Activated CD4-positive, alpha-beta memory T cell treated with anti-CD3 and anti-CD28 coated beads, Interleukin-2, amount 10 ng/mL, durations not matched to agents 7 days and 5 days (primary cell): ENCODE measurements at places on chromosomes 5 and 9. TPM values are rescaled to one million over a fixed set of nuclear protein-coding genes. Genes with fewer than 3 reads are reported as not detected.

Gene PCDHGA4
- 0.10 TPM for total RNA-seq

DNA sequence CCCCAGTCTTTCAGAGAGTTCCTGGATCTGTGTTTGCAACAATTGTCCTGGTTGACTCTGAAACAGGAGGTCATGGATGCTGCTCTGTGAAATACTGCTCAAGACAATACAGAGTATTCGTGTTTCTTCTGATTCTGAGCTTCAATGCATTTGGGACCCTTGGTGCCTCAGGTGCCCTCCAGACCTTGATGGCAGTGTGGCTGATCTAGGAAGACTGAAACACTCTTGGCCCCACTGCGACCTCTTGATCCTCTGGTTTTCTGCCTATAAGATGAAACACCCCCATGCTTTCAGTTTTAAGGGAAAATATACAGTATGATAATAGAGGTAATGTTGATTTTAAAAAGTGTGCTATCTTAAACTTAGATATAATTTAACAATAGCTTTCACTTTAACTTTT, 67.6 kb downstream of the GDNF start:
- peaks cover 2% of the 10 kb centered on the region for H3K27me3 ChIP-seq
- no peak overlapping the region for H3K4me3 ChIP-seq
- peaks cover 4% of the 10 kb centered on the region for H3K36me3 ChIP-seq

DNA sequence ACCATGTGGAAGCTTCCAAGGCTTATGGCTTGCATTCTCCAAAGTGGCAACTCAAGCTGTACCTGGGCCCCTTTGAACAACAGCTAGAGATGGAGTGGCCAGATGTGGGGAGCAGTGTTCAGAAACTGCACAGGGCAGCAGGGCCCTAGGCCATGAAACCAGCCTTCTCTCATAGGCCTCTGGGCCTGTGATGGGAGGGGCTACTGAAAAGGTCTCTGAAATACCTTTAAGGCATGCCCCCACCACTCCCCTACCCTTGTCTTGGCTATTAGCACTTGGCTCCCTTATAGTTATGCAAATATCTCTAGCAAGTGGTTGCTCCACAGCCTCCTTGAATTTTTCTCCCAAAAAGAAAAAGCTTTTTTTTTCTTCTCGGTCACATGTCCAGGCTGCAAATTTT, 1014.6 kb downstream of the DTWD2 start:
- no peak overlapping the region for H3K27ac ChIP-seq
- no peak overlapping the region for H3K4me3 ChIP-seq
- no peaks in the 10 kb centered on the region for H3K27me3 ChIP-seq
- no peaks in the 10 kb centered on the region for H3K36me3 ChIP-seq
- no peaks in the 10 kb centered on the region for H3K4me1 ChIP-seq

Gene SLC1A1
- total RNA-seq = 0.23 TPM

Gene DDX4
- 0.83 TPM for total RNA-seq

Gene CCDC192
- total RNA-seq = not detected

- H3K36me3 ChIP-seq = peaks cover 4% of the 10 kb centered on the region
- no peaks in the 10 kb centered on the region for H3K4me1 ChIP-seq
- no peak for DNase-seq
- H3K27ac ChIP-seq = no peak overlapping the region
These were observed 141.5 kb downstream of the OSTF1 start for GRCh38 chr9:75229605-75230332.
